ENCODE measurements at places on chromosomes 12 and 14.

DNA sequence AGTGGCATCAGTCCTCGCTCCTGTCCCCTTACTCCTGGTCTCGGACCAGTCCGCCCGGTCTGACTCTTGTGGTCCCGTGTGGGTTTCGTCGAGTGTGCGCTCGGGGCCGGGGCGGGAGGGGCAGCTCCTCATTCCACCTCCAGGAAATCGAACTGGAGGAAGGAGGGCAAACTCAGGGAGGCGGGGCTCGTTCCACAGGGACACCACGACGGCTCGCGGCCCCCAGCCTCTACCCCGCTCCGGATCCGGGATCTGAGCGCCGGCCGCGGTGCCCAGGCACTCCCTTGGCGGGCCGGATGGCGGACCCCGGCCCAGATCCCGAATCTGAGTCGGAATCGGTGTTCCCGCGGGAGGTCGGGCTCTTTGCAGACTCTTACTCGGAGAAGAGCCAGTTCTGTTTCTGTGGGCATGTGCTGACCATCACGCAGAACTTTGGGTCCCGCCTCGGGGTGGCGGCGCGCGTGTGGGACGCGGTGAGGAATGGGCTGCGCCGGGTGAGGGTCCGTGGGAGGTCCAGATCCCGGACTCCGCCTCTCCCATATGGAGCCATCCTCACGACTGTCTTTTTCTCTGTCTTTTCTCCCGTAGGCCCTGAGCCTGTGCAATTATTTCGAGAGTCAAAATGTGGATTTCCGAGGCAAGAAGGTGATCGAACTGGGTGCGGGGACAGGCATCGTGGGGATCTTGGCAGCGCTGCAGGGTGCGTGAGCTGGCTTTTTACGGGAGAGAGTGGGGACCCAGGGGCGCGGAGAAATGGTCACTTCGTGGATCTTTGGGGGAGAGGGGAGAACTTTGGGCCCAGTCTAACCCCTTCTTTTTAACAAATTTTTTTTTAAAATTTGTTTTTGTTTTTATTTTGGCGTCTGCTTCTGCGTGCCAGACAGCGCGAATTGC, at the start of gene EEF1AKMT3:
Gene EEF1AKMT3 (plus strand): TSS at position 186 of the 894 bp plus-strand sequence. CDS start 111 bp downstream, at position 297.
- peaks cover 23% of the 10 kb centered on the region for H3K4me1 ChIP-seq
- peaks cover 5% of the 10 kb centered on the region for H3K36me3 ChIP-seq
- peak within 1 kb of the TSS; percentile 87 for H3K4me3 ChIP-seq
- no peak for DNase-seq
- H3K27ac ChIP-seq = peak within 1 kb of the TSS; percentile 88

GRCh38 chr14:95495538-95496025, 20.9 kb downstream of the SYNE3 start:
- no peaks in the 10 kb centered on the region for H3K27me3 ChIP-seq
- H3K36me3 ChIP-seq = peaks cover under 1% of the 10 kb centered on the region
- H3K4me1 ChIP-seq = peaks cover 36% of the 10 kb centered on the region
- no peak overlapping the region for H3K4me3 ChIP-seq

- H3K27me3 ChIP-seq = peaks cover 70% of the 10 kb centered on the region
- no peaks in the 10 kb centered on the region for H3K36me3 ChIP-seq
- DNase-seq = peak; percentile 69
- H3K4me1 ChIP-seq = no peaks in the 10 kb centered on the region
- H3K27ac ChIP-seq = no peak overlapping the region
Observed at GRCh38 chr12:48988030-48988649, 10.0 kb downstream of the WNT1 start.

GRCh38 chr14:78838959-78839358, 668.8 kb downstream of the NRXN3 start:
- no peaks in the 10 kb centered on the region for H3K4me1 ChIP-seq
- H3K4me3 ChIP-seq = no peak overlapping the region
- H3K27me3 ChIP-seq = peaks cover 12% of the 10 kb centered on the region
- no peaks in the 10 kb centered on the region for H3K36me3 ChIP-seq

GRCh38 chr12:66916189-66916588, 237.3 kb upstream of the GRIP1 start:
- no peaks in the 10 kb centered on the region for H3K4me1 ChIP-seq
- H3K36me3 ChIP-seq = no peaks in the 10 kb centered on the region
- H3K27me3 ChIP-seq = no peaks in the 10 kb centered on the region
- no peak overlapping the region for H3K27ac ChIP-seq
- no peak overlapping the region for H3K4me3 ChIP-seq

DNA sequence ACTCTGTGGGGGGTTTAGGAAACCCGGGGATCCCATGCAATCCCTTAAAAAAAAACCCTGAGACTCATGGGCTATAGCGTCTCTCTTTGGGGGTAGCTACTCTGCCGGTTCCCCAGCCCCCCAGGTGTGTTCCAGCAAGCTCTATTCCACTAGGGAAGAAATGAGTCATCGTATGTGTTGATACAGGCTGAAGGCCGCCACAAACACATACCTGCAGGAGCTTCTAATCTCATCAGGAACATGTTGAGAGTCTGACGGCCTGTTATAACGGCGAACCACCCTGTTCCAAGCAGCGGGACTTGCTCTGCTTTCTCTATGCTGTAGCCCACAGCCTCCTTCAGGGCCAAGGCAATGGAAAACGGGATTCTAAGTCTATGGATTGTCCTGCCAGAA, 977 bp upstream of the KRT5 start:
- H3K27me3 ChIP-seq = peaks cover 7% of the 10 kb centered on the region
- no peak overlapping the region for H3K27ac ChIP-seq
- no peak for DNase-seq
- no peaks in the 10 kb centered on the region for H3K4me1 ChIP-seq
- H3K4me3 ChIP-seq = no peak overlapping the region

- peak; percentile 17 for DNase-seq
- H3K4me1 ChIP-seq = no peaks in the 10 kb centered on the region
- no peak overlapping the region for H3K27ac ChIP-seq
- H3K27me3 ChIP-seq = peaks cover 22% of the 10 kb centered on the region
Observed at GRCh38 chr14:96039633-96040311, 610 bp downstream of the C14orf132 start.

GRCh38 chr12:79275631-79276030, 411.1 kb downstream of the SYT1 start:
- no peak overlapping the region for H3K27ac ChIP-seq
- H3K27me3 ChIP-seq = no peaks in the 10 kb centered on the region
- no peaks in the 10 kb centered on the region for H3K4me1 ChIP-seq

DNA sequence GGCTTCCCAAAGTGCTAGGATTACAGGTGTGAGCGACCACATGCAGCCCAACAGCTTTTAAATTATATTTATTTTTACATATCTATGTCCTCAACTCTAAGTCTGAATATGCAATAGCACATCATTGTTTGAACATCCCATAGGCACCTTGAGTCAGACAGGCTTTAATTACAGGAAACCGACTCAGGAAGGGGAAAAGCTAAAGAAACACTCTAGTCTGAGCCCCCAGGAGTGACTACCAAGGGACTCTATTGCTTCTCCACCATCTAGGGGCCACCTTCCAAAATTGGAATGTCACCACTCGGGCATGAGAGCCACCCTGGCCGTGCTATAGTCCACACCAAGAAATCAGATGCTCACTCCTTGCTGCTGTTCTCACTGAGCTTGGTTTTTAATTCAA, 14.0 kb upstream of the MFAP5 start:
- H3K4me1 ChIP-seq = no peaks in the 10 kb centered on the region
- no peaks in the 10 kb centered on the region for H3K36me3 ChIP-seq
- H3K4me3 ChIP-seq = no peak overlapping the region
- H3K27ac ChIP-seq = no peak overlapping the region

- no peaks in the 10 kb centered on the region for H3K36me3 ChIP-seq
- H3K4me3 ChIP-seq = peak overlapping the region; percentile 6
- peaks cover 10% of the 10 kb centered on the region for H3K4me1 ChIP-seq
- no peak for DNase-seq
Observed at GRCh38 chr12:94872971-94873733, 130.3 kb downstream of the NDUFA12 start.

DNA sequence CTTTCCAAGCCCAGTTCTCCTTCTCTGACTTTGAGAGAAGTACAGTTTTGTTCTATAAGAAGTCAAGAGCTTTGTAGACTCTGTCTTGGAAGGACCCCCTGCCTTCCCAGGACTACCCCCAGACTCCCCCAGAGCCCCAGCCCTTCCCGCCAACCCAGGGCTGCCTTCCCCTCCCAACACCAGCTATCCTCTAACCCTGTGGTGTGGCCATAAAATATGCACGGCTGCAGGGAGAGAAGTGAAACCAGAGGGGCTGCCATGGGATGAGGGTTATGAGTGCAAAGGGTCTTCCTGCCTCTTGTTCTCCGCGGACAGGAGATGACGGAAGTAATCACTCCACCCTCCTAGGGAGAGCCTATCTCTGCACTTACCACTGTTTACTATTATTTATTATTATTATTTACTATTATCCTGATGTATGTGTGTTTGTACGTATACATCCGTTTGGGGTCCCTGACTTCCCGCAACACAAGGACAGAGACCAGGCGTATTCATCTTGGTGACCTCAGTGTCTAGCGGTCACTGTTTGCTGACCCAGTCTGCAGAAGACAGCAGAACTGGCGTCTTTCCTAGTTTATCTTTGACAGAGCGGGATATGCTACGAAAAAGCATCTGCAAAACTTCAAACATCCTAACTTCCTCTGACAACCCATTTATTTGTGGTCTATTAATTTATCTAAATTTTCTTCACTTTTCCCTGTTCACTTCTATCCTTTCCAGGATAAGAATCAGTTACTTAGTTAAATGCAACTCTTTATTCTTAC, 3.5 kb upstream of the SCNN1A start:
- no peak overlapping the region for H3K27ac ChIP-seq
- no peak overlapping the region for H3K4me3 ChIP-seq
- H3K4me1 ChIP-seq = peaks cover 4% of the 10 kb centered on the region
- no peak for DNase-seq
- no peaks in the 10 kb centered on the region for H3K27me3 ChIP-seq
- H3K36me3 ChIP-seq = no peaks in the 10 kb centered on the region

GRCh38 chr14:31194095-31194494, 13.5 kb downstream of the HECTD1 start:
- H3K36me3 ChIP-seq = peaks cover 3% of the 10 kb centered on the region
- H3K27me3 ChIP-seq = no peaks in the 10 kb centered on the region
- peak; percentile 35 for DNase-seq
- peaks cover 13% of the 10 kb centered on the region for H3K4me1 ChIP-seq

- H3K4me1 ChIP-seq = no peaks in the 10 kb centered on the region
Observed at GRCh38 chr12:107602446-107602845, 83.2 kb upstream of the PWP1 start.

DNA sequence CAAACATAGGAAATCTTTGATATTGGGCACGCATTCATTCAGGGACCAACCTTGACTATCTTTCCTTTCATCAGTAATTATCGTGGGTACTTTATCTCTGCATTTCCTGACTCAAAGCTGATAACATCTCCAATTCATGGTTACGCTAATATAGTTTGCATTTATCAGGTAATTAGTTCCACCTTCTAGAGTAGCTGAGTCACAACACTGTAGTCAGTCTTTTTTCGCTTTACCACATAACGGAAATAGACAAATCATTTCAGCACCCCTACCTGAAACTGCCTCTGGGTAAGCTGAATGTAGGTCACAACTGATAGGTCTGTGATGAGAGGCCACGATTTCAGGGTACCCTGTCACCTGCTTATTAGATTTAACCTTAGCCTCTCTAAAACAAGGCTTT, 36.7 kb upstream of the IL22 start:
- no peak overlapping the region for H3K4me3 ChIP-seq
- H3K36me3 ChIP-seq = peaks cover under 1% of the 10 kb centered on the region
- H3K27me3 ChIP-seq = no peaks in the 10 kb centered on the region
- no peak for DNase-seq

- no peaks in the 10 kb centered on the region for H3K27me3 ChIP-seq
- DNase-seq = no peak
- H3K36me3 ChIP-seq = no peaks in the 10 kb centered on the region
- H3K4me3 ChIP-seq = no peak overlapping the region
Observed at GRCh38 chr12:44716711-44717110, 159.4 kb downstream of the NELL2 start.

DNA sequence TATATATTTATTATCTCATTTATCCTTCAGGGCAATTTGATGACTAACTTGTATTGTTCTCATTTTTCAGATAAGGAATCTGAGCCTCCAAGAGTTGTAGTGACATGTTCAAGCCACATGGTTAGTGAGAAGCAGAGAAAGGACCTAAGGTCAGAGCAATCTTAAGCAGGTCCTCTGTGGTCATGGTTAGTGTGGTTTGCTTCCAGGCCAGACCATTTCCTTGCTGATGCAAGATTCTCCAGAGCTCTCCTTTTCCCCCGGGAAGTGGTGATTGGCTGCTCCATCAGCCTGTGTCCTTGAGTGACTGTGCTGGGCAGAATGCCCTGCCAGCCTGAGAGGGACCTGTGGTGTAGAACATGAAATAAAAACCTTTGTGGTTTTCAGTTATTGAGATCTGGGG, 141.3 kb downstream of the KTN1 start:
- no peaks in the 10 kb centered on the region for H3K4me1 ChIP-seq
- no peak for DNase-seq
- no peak overlapping the region for H3K27ac ChIP-seq
- H3K4me3 ChIP-seq = no peak overlapping the region

DNA sequence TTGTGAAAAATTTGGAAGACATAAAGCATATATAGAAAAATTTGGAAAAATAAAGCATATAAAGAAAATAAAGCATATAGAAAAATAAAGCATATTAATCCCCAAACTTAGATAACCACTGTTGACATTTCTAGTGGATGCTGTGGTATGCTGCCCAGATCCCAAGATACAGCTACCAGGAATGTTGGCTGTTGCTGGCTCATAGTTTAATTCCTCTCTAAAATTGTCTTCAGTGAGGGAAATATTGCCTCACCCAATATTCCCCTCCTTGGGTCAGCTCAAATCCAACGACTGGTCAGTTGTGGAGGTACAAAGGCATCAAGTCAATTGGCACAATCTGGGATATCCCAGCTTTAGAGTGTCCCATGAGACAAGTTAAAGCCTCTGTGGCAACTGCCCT, 10.1 kb upstream of the KICS2 start:
- DNase-seq = no peak
- no peak overlapping the region for H3K27ac ChIP-seq
- H3K4me3 ChIP-seq = no peak overlapping the region
- no peaks in the 10 kb centered on the region for H3K4me1 ChIP-seq

DNA sequence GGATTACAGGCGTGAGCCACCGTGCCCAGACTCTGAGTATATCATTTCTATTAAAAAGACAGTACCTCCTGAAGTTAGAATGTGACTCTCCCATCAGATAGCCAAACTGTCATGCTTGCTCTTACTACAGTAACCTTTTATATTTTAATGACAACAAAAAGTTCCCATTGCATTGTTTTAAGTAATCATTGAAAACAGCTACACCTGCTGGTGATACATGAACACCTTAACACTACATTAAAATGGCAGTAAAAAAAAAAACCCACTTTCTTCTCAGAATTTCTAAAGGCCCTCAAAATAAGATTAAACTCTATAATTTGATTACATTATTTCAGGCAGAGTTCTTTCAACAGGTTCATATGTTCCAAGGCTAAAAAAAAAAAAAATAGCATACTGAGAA, 76.7 kb downstream of the SH2B3 start:
- H3K4me1 ChIP-seq = no peaks in the 10 kb centered on the region
- peaks cover 35% of the 10 kb centered on the region for H3K36me3 ChIP-seq
- H3K27ac ChIP-seq = no peak overlapping the region
- DNase-seq = peak; percentile 50
- H3K27me3 ChIP-seq = no peaks in the 10 kb centered on the region

DNA sequence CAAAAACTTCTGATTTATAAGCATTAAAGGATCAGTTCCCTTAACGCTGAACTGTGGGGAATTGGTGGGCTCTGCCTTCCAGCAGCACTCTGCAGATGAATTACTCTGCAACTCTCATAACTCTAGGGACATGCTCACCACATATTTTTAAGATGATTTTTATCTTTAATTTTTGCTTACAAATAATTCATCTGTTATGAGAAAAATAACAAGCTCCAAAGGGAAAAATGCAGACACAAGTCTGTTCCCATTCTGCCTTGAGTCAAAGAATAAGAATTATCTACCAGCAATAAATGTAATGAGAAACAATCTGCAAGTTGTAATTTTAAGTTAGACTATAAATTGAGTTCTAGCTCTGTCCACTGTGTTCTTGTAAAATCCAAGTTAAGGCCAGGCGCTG, 133.1 kb upstream of the MDM1 start:
- H3K27ac ChIP-seq = no peak overlapping the region
- H3K36me3 ChIP-seq = no peaks in the 10 kb centered on the region
- DNase-seq = no peak
- H3K4me1 ChIP-seq = peaks cover 4% of the 10 kb centered on the region
- no peak overlapping the region for H3K4me3 ChIP-seq

Measured in common myeloid progenitor, CD34-positive (primary cell).